AML-193 (cell line): ENCODE measurements at places on chromosomes 1 and 21.
A peak's percentile ranks its signal among the peaks of the same experiment; 100 is the strongest.

GRCh38 chr1:154334079-154335024, 9.0 kb downstream of the ATP8B2 start:
- DNase-seq: no peak

GRCh38 chr1:215375381-215375780, 191.7 kb upstream of the KCTD3 start:
- DNase-seq: no peak

DNA sequence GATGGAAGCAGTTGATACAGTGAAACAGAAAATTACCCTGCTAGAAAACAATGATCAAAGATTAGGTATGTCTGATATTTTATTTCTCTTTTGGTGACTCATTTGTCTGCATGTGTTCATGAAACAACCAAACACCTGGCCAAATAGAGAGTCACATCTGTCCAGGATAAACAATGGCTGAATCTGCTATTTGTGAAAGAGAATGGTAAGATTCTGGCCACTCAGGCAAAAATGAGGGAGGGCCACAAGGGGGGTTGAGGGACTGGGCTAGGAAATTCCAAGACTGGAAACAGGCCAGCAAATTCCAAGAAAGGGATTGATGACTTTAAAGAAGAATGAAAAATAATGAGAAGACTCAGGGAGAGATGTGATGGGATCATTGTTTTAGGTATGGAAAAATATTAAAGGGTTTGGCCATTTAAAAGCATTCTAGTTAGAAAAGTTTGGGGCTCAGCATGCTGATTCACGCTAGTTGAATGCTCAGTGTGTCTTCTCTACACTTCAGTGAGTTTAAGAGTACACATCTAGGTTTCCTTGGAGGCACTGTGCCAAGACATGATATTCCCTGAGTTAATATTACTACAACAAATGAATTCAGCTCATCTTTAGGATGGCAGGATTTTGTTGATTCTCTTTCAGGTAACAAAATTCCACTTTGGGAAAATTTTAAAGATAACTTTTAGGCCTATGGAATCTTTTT, 44.9 kb downstream of the TRAF5 start:
- DNase-seq: no peak

- DNase-seq: no peak
Measured at GRCh38 chr1:39160703-39161102, 43.8 kb upstream of the MACF1 start.

DNA sequence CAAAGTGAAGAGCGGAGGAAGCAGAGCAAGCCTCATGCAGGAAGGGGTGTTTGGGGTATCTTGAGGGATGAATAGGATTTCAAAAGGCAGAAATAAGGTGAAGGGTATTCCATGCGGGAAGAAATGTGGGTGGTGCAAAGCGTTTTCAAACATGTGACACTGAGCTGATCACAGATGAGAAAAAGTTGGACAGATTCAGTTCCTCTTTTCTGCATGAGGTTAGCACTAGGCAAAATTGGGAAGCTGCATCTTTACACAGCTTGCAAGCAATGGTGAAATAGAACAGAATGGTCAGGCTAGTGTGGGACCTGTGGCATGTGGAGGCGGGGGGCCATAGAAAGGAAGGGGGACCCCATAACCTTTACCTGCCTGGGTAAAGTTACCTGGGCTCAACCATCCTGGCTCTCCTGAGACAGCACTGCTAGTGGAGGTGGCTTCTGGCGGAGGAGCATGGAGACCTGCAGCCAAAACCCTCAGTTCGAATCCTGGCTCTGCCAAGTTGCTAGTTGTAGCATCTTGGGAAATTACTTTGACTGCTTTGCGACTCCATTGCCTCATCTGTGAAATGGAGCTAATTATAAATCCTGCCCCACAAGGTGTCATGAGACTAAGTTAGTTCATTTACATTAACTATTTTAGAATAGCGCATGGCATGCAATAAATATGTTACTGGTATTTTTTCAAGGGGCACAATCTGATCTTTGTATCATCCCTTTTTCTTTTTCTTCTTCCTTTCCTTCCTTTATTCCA, 16.4 kb downstream of the KCNA10 start:
- peak; percentile 54 for DNase-seq

DNA sequence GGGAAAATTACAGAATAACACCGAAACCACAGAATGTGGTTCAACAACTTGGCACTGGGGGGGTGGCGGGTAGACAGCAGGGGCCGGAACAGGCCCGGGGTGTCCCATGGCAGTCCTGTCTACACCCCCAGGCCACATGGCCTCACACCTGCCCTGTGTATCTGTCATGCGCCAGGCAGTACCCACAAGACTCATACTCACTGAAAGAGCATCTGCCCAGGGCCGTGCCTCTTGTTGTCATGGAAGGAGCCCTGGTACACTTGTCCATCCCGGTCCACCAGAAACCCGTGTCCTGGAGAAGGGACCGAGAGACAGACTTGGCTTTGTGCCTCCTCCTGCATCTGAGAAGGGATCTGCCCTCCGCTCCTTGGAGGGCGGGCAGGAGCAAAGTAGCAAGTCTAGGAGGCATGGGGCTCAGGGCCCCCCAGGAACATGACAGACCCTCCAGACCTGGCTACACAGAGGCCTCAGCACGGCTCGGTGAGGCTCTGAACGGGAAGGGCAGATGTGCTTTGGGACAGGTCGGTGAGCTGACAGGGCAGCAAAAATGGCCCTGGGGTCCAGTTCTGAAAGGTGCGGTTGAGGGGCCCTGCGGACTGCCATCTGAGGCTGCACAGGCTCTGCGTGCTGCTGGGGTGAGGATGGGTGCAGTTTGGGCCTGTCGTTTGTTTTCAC, 5.6 kb downstream of the MORN1 start:
- DNase-seq: no peak

GRCh38 chr1:162886705-162887104, 25.7 kb upstream of the CCDC190 start:
- no peak for DNase-seq

DNA sequence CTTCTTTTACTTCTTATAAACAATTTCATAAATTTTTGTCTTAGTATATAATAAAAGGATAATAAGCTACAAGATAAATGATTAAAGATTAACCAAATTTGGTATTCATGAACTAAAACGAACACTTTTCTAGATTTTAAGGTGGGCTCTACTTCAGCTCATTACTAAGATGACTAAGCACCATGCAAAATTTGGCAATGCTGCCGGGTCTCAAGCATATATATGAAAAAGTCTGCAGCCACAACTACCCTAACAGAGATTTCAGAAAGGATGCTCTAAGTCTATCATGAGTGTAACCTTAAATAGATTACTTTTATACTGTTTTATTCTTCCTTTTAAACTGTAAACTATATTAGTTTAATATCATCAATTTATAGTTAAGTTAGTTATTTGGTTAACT, 47.8 kb downstream of the BRWD1 start:
- no peak for DNase-seq

- DNase-seq: no peak
Measured at GRCh38 chr1:221044538-221044937, 165.3 kb downstream of the HLX start.

DNA sequence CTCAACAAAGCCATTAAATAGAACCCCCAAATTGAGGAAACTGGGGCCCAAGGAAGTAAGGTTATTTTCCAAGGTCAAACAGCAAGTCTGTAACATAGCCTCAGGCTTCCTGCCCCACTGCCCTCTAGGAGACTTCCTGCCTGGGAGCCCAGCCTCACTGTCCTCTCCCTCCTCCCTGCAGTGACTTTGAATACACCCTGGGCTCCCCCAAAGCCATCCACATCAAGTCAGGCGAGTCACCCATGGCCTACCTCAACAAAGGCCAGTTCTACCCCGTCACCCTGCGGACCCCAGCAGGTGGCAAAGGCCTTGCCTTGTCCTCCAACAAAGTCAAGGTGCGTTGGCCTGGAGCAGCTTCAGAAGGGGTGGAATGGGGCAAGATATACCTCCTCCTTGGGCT, 18.3 kb downstream of the GRHL3 start:
- no peak for DNase-seq

GRCh38 chr1:206705191-206705590, 20.5 kb downstream of the MAPKAPK2 start:
- DNase-seq: no peak

GRCh38 chr1:101745551-101746270, 251.0 kb downstream of the OLFM3 start:
- no peak for DNase-seq

DNA sequence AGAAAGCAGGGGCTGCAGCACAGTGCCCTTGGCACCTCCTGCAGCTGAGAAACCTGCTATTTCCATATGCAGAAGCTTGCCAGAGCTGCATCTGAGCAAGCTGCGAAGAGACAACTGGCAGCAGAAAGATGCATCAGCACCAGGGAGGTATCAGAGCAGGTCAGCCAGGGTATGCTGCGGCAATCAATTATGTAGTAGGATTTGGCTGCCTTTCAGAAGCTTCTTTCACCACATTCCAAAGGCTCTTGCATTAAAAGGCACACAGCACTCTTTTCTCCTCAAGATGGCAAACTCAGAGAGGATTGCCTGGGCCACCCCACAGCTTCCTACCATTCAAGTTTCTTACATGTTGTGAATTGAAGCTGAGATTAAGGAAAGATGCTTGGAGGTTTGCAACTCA, 47.6 kb upstream of the RAP1A start:
- no peak for DNase-seq

GRCh38 chr1:154609398-154610380, 1.7 kb upstream of the ADAR start:
- no peak for DNase-seq

DNA sequence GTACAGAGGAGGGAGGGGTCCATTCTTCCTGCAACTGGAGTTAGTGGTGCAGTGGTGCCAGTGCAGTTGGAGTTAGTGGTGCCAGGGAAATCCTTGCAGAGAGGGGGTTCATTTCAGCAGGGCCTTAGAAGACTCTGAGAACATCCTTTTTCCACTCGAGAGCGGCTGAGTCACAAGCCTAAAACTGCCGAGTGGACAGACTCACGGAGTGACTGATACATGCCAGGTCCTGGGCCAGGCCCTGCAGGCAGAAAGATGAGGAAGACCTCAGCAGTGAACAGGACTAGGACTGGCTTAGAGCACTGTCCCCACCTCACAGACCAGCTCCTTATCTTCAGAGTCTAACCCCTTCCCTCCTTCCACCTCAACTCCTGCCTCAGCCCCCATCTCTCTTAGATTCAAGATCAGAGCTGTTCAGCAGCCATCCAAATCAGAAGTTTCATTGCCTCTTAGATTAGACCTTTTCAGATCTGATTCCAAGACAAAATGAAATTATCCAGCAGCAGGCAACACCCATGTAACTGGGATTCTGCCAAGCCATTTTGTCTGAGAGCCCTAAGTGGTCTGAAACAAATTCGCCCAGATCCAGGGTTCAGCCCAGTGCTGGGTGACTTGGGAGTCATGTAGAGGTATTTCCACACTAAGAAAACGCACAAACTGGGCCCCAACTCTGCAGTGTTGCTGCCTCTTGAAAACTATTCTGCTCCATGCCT, 12.7 kb upstream of the IKBKE start:
- DNase-seq: no peak

GRCh38 chr1:172255223-172255560, 165.3 kb upstream of the C1orf105 start:
- DNase-seq: no peak

DNA sequence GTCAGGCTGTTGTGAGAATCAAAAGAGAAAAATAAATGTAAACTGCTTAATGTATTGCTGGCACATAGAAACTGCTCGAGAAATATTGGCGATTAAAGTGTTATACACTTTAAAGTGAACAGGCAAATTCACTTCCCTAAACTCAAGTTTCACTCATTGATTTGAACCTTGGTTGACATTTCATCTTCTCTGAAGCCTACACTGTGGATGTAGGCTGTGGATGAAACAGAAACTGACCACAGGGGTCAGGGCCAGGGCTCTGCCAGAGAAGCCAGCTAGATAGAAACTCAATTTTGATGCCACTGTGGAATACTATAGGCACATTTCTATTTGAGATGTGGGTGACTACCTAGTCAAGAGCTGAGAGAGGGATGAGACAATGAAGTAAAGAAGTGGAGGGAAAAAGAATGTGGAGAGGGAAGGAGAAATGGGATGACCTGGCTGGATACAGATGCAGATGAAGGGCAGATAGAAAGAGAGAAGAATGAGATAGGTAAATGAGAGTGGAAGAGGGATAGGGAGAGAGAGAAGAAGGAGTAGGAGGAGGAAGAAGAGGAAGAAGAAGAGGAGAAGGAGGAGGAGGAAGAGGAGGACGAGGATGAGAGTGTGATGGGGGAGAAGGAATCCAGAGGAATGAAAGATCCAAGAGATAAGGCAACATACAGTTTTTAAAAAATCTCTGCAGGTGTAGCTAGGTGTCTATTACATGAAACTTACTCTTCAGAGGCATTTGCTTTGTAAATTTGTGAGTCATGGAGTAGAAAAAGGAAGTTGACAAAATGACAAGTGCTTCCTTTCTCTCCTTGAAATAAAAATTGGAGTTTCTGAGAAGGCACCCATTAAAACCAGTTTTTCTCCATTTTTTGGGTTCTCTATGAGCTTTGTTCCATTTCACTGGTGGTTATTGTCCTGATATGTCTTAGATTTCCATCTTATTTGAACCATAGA, 17.4 kb upstream of the CD1D start:
- peak; percentile 1 for DNase-seq
